Thoracic aorta (tissue), 2 donors: ENCODE measurements at places on chromosomes 7 and 10.

DNA sequence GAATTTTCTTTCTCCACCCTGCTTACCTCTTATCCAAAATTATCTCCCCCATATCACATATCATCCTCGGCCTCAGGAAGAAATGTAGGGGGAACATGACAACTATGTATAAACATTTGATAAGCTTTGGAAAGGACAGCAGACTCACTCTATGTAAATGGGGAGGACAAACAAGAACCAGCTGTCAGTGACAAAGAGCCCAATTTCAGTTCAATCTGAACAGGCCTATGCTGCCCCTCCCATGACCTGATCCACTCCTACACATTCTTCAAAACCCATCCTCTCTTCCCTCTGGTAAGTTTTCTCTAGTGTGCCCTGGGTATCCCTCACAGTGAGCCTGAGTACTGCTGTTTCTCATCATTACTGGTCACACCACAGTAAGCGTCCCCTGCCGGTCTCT lies 20.8 kb downstream of the FZD9 start:
- DNase-seq: no peak

- DNase-seq: no peak
Observed at GRCh38 chr10:88200312-88201032, 337.0 kb downstream of the PTEN start.

DNA sequence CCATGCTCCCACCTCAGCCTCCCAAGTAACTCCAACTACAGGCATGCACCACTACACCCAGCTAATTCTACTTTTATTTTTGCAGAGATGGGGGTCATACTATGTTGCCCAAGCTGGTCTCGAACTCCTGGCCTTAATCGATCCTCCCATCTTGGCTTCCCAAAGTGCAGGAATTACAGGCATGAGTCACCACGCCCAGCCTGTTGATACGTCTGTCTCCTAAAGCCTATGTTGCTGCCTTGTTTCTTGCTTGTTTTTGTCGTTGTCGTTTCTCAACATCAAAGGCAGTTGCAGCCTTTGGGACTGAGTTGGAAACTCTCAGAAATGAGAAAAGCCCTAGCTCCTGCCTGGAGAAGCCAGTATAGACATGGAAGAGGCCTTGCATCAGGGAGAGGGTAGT lies 49.9 kb downstream of the SORBS1 start:
- DNase-seq: no peak

GRCh38 chr10:97131181-97131628 lies 54.6 kb downstream of the SLIT1 start:
- no peak for DNase-seq

DNA sequence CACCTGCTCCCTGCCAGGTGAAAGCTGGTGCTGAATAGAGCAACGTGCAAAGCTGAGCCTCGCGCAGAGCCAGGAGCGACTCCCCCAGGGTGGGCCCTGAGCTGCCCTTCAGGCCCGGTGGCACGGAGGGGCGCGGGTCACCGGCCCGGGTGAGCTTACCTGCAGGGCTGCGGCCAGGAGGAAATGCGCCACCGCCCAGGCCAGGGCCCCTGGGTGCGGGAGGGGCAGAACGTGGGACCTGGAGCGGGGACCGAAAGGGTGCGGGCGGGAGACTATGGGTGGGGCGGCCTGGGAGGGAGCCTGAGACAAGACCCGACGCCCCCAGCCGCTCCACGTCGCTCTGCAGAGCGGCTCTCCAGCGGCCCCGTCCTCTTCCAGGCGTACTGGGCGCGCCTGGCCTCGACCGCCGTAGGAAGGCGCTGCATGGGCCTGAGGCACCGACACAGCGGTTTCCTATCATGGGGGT lies 122.1 kb downstream of the BTAF1 start:
- DNase-seq: no peak

DNA sequence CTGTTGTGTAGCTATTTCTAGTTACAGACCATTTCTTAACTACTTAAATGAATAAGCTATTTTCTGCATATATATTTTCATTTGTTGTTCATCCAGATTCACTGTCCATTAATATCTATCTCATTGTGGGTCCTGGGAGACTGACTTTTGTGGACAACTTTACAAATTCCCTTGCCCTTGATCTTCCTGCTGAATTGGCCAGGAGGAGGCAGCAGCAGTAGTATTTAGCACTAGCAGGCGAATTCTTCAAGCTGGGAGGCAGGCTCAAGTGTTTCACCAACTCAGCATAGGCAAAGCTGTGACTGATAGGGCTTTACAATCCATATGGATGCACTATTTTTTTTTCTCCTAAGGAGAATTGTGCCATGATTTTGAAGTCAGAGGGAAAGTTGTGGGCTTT lies 461.0 kb upstream of the NRG3 start:
- no peak for DNase-seq

DNA sequence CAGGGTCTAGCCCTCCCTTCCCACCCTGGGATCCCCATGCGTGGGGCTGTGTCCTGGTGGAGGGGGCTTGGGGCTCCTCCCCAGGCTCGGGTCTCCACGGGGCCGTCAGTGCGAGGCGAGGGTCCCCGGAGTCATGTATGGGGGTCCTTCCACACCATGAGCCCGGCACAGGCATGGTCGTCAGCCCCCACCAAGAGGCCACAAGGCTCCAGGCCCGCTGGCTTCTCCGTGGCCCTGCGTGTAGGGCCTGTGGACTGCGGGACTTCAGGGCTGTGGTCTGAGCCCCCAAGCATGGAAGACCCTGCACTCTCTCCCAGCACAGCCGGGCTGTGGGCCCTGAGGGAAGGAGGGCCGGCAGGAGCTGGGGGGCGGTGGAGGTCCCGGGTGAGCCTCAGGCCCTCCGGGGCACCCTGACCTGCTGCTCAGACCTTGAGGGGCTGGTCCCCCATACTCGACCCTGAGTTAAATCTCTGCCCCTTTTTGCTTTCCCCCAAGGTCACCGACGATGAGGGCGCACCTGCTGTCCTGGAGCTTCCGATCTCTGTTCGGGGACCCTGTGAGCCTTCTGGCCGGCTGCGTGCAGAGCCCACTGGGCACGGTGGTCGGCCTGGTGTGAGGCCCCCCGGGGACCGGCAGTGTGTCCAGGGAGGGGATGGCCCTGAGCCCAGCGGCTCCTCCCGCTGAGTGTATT lies 19.7 kb downstream of the PWWP2B start:
- no peak for DNase-seq

DNA sequence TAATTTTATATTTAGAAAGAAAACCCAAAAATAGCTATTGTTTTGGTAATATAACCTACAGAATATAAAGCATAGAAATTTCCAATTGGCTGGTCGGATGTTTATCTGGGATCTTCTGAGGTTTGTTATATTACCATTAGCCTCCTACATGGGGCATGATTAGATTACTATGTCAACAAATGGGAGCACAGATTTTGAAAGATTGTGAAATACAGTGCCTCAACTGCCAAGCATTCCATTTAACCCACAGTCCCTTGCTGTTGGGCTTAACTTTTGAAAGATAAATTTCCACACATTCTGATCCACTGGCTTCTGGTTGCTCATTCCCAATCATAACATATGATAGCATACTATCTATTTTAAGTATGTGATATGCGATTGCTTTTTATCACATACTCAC lies 455.4 kb upstream of the C7orf33 start:
- DNase-seq: no peak
